Stimulated activated CD4-positive, alpha-beta T cell treated with anti-CD3 and anti-CD28 coated beads, Interleukin-1b, Interleukin-23, amount 100 ng/mL, for 1 hour (primary cell): ENCODE measurements at places on chromosomes 1 and 21.

GRCh38 chr1:177423090-177423489 is 252.3 kb downstream of the BRINP2 start:
- no peak for DNase-seq

DNA sequence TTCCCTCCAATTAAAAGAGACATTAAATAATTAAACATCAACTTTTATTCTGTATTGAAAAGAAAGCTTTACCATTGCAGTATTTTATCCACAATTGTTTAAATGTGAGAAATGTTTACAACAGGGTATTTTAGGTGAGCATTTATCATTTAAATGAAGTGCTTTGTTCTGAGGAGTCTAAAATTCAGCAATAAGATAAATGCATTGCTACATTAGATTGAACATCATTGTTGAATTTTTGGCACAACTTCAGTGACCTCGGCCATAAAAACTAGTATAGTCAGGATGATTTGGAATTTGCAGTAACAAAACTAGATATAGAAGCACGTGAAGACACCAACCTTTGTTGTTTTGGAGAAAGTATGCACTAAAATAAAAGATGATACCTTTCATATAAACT is 692.9 kb downstream of the USP25 start:
- DNase-seq, result no peak

DNA sequence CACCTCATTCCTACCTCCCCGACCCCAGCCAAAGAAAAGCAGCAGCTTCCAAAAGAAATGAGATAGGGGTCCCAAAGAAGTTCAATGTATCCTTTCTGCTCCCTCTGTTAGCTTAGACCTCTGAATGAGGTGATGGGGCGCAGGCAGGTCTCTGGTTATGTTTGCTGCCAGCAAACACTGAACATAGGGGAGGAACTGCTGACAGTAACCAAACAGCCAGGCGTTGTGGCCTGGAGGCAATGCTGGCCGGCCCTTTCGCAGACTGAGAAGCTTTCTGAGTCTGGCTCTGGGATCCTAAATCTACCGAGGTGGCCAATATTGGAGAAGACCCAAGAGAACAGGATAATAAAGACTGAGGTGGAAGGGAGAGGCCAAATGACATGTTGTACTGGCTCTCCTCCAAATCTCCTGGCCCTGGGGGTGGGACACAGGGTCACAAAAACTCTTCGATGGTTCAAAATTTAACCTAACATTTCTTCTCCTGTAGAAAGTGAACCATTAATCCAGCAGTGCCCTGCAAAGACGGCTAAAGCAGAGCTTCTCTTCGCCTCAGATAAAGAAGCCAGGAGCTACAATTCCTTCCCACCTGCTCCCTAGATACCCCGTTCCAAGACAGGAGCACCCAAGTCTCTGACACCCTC is 19.6 kb downstream of the SSR2 start:
- no peak for DNase-seq

DNA sequence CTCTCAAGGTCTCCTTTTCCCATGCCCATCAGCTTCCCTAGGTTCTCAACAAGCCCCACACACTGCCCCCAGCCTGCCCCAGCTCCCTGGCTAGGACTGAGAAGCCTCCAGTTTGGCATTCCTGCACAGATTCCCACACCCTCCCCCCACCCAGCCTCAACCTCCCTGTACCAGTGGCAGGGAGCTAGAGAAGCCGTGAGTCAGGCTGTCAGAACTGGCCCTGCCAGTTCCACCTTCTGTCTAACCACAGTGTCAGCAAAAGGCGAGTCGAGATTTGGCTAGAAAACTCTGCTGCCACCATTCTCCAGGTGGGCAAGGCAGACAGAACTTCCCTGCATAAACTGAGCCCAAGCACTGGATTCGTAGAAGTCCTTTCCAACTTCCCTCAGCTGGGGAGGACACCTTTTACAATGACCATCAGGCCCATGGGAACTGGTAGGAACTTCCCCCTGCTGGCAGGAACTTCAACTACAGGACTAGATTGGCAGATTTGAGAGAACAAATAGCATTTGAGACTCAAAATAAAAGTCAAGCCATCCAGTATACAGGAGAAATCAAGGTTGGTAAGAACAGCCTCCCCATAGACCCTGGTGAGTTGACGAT is 31.0 kb downstream of the TNNT2 start:
- no peak for DNase-seq

DNA sequence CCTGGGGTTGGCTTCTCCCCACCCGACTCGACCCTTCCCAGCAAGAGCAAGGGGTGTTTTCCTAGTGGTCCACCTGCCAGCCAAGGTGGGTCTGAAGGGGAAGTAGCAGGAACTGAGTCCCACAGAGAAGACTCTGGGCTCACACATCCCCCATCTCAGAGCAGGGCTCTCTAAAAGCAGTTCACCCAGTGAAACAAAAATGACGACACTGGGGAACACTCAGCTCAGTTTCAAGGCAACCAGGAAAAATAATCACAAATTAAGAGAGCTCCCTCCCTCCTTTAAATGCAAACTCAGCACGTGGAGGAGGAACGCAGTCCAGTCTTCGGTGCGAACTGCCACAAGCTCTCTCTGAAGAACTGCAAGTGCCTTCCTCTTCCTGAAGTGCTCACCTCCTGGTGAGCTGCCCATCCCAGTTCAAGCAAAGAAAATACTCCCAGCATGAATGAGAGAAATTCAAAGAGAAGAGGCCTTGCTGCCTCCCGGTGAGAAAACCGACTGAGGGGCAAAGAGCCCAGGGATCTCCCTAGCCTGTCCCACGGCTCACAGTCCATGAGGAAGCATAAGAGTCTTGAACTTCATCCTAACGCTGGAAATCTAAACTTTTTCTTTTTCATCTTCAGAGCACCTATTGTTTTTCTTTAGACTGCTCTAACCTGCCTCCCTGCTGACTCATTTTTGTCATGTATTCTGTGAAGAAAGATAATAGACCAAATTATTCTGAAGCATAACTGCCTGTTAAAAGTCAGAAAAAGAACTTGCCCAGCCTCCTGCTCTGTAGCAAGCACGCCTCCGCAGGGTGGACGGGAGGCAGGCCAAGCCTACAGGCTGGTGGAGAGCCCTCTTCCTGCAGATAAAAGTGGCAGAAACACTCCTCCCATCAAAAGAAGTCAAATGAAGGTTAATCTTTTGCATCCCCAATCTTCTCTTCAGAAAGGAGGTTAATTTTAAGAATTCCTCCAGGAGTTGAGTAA is 281.4 kb downstream of the HHIPL2 start:
- no peak for DNase-seq
